Substantia nigra (tissue), 51 donors: ENCODE measurements at places on chromosomes 5 and 9.

- DNase-seq, result no peak
Measured at GRCh38 chr5:66661149-66661548, 65.0 kb downstream of the MAST4 start.

- DNase-seq, result no peak
Measured at GRCh38 chr5:158349987-158350386, 491.0 kb upstream of the CLINT1 start.

GRCh38 chr9:456365-456764, 241.7 kb downstream of the DOCK8 start:
- DNase-seq, result no peak

DNA sequence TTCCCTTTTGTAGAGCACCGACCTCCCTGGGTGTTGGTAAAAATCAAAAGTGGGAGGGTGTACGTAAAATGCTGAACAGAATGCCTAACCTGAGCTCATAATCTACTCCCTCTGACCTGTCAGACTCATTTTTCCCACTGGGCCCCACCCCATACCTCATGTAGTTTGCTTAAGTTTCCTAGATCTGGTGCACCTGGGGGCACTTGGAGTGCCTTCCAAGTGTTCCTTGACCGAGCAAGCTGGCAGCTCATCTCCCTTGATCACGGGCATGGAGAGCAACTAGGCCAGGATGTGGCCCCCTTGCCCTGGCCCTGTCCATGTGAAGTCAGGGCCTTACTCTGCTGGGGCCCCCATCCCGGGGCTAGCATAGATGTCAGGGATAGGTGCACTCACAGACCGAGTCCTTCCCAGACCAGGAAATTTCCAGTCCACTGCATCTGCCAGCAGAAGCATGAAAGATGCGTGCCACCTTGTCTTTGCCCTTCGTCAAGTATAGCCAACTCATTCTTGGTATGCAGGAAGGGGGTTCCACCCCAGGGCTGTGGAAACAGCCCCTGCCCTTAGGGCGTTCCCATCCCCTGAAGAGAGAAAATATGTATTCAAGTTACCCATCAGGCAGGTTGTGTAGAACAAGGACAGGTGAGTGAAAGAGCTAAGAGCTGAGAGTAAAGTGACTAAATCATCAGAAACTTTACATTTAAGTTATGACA, 41.9 kb downstream of the SLC22A5 start:
- no peak for DNase-seq

GRCh38 chr5:95733107-95733665, 2.0 kb downstream of the RHOBTB3 start:
- DNase-seq, result no peak

DNA sequence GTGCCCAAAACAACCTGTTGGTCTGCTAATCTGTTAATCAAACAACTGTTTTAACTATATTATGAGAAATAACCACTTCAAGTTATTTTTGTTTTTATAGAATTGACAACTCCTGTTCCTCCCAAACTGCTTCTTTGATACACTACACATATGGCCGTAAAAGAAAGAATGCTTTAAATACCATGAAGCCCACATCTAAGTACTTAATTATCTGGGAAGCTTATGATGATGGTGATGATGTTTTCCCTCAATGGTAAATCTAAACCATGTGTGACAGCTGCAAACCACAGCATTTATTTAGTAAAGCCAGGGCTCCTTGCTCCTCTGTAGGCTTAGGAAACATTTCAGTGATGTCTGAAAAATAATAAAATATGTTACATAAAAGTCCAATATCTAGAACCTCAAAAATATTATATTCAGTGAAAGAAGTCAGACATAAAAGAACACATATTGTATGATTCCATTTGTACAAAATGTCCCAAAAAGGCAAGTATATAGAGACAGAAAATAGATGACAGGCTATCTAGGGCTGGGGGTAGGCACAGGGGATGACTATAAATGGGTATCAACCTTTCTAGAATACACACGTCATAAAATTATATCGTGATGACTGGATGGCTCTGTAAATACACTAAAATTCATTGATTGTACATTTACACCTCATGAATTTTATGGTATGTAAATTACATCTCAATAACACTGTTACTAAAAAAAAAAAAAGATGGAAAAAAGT, 154.1 kb downstream of the EFNA5 start:
- DNase-seq, result no peak

- peak; percentile 51 for DNase-seq
Measured at GRCh38 chr9:75088646-75089372, 495 bp downstream of the OSTF1 start.

GRCh38 chr5:169302491-169303118, 1.7 kb upstream of the SLIT3 start:
- peak; percentile 19 for DNase-seq

GRCh38 chr9:1171546-1171945, 121.4 kb downstream of the DMRT2 start:
- no peak for DNase-seq

- DNase-seq, result no peak
Measured at GRCh38 chr9:84224246-84224645, 116.3 kb downstream of the SLC28A3 start.

GRCh38 chr9:87431837-87432236, 65.8 kb upstream of the DAPK1 start:
- DNase-seq, result no peak

- no peak for DNase-seq
Measured at GRCh38 chr5:151758141-151758429, 346 bp downstream of the ATOX1 start.

DNA sequence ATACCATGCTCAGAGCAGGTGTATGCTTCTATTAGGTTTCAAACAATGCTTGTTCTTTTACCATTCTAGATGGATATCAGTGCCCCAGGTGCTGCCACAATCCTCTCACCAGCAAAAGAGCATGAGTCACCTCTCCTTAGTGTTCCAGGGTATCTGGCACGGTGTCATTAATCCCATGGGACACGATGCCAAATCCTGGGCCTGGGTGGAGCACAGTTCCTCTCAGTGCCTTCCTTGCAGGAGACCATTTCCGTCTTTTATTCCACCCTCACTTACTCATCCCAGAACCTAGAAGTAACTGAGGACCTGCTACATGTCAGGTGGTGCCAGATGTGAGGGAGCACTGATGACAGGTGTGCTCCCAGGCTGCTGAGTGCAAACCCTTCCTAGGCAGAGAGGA, 1.3 kb upstream of the OR13J1 start:
- no peak for DNase-seq

DNA sequence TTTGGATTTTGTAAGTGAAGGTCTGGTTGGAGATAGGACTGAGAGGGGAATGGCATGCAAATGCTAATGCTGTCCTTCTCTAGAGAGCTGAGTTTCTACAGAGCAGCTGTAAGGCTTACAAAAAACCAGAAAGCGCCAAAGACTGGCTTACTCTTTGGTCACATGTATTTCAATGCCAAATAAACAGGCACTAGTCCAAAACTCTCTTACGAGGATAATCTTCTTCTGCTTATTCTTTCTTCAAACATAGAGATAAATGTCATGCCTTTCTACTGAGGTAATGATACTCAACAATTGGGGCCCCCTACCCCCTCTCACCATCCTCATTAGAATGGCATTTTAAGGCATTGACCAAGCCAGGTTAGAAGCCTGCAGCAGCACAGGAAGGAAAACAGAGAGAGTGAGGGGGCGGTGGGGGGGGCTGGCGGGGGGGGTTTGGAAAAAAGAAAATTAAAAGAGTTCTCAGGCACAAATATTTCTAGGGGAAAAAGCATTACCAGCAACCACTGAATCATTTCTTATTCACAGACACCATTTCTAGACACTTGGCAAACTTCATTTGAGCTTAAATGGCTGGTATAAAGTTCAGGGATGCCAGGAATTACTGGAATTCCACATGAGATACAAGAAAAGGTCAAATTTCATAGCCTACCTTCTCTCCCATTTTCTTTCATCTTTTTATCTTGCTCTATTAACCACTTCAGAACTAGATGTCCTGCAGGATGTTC, 34.0 kb downstream of the PUM3 start:
- DNase-seq, result no peak

DNA sequence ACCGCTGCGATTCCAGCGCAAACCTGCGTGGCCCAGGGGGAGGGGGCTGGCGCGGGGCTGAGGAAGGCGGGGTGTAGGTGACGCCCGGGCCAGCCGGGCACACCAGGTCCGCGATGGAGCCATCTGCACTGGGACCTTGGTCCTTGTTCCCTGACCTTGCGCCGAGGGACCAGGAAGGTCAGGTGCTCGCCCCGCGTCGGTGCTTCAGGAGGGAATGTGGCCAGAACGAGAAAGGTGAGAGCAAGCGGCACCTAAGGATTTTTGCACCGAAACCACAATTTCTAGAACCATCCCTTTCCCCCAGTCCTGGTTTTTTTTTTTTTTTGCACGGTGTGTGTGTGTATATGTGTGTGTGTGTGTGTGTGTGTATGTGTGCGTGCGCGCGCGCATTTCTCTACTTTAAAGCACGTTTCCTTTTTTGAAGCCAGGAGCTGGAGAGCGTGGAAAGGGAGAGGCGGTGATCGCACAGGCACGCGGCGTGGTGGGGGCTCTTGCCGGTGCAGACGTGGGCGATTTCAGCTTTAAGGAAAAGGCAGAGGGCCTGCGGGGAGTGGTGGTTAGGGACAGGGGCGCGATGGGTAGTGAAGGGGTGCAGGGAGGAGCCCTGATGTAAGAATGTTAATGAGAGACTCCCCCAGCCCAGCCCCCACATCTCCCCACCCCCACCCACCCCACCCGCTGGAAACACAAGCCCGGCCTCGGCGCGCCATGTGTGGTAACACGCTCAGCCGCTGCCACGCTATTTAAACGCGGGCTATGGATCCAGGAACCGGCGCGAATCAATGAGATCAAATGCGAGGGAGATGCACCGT, at the start of gene NPR3:
TSS of gene NPR3 (plus strand) at position 772 of the 812 bp plus-strand sequence. CDS start 456 bp downstream, outside the sequence.
- no peak for DNase-seq

DNA sequence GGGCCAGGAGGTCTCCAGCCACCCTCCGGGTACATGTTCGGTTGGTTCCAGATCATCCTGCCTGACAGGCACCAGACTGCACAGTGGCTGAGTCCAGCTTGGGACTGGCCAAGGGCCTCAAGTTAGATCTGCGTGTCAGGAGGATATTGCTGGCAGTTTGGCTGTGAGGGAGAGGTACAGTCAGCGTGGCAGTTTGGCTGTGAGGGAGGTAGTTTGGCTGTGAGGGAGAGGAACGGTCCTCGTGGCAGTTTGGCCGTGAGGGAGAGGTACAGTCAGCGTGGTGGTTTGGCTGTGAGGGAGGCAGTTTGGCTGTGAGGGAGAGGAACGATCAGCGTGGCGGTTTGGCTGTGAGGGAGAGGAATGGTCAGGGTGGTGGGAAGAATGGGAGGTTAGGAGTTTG, 39.0 kb downstream of the CACNA1B start:
- DNase-seq, result no peak

- DNase-seq, result no peak
Measured at GRCh38 chr5:145247745-145248040, 587.4 kb downstream of the PRELID2 start.

GRCh38 chr9:84856181-84856632, 186.7 kb downstream of the NTRK2 start:
- no peak for DNase-seq
